ENCODE measurements at places on chromosomes 3 and 15.

- DNase-seq, result no peak
These were observed 21.7 kb downstream of the GOLIM4 start for GRCh38 chr3:168073842-168074605.

GRCh38 chr3:154431043-154431442 is 1.1 kb upstream of the GPR149 start:
- no peak for DNase-seq

DNA sequence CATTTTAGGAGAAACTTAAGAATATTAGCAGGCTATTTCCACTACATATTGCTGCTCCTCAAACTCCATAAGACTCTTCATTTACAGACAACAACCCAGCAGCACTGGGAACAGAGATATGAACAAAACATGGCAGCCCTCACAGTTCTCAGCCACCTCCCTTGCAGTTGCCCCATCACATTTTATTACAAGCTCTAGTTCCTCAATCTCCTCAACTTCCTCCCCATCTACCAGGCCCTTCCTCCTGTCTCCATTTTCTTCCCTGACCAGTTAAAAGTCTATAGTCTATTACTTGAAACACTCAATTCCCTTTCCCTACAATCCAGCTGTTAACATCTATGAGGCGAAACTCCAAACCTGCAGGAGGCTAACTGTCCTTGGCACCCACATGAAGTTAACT is 412.5 kb downstream of the TBC1D5 start:
- DNase-seq, result no peak

DNA sequence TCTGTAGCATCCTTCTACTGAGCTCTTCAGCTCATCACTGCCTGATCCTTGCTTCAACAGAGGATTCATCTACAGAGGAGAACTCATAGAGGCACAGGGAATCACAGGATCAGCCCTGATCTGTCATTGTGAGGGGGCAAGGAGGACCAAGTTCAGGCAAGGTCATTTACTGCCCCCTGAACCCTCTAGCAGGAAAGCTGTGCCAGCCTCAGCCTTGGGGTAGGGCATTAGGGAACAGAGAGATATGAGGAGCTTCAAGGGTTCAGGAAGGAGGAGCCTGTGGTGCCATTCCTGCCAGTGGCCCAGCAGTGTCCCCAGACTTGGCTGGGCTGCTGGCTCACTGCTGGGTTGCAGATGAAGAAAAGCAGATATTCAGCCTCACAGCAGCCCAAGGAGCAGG is 8.2 kb downstream of the CHST14 start:
- DNase-seq, result no peak

DNA sequence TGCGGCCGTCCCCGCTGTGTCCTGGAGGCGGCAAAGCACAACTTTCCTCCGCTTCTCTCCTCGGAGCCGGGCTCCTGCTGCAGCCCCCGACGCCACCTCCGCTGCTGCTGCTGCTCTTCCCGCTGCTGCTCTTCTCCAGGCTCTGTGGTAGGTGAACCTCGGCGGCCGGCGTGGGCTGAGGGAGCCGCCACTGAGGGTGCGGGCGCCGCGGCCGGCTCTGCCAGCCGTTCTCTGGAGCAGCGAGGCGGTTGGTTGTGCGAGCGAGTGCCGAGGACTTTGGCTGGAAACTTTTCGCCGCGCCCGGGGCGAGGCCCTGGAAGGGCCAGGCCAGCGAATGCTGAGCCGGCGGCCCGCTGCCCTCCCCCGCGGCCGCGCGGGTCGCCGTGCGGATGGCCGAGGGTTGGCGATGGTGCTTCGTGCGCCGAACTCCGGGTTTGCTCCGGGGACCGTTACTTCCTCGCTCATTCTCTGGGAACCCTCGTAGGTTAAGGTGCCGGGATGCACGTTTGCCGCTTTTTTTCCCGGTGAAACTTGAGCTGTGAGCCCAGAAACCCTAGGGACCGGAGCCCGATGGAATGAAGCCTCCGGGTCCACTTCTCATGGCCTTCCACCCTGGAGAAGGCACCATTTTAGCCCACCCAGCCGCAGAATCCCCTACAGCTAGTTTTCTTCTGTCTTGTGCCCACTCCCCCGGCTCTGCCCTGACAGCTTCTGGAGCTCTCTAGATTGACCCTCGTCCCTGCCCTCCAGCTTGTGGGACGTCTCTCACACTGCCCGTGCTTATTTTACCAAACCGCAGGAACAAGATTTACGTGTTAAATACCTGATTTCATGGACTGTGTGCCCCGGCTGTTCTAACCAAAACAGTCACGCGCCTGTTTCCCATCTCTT is 660 bp downstream of the NECTIN3 start:
- DNase-seq, result peak; percentile 58

- peak; percentile 16 for DNase-seq
These were observed 129.8 kb upstream of the MEF2A start for GRCh38 chr15:99435877-99436541.

GRCh38 chr15:65824031-65824743 is 32.1 kb upstream of the DENND4A start:
- DNase-seq, result peak; percentile 55

DNA sequence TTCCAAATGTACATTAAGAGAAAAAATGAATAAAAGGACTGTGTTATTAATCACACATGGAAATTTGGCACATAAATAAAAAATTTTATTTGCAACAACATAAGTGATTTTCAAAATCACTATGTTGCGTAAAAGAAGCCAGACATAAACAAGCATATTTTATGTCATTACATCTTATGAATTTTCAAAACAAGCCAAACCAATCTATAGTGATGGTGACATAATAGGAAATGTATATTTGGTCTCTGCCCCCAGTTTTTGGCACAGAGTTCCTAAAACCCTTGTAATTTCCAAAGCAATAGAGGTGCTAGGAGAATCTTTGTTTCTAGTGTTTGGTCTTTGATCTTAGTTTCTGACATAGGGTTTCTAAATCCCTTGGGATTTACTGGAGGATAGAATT is 543.3 kb downstream of the ZBBX start:
- no peak for DNase-seq

DNA sequence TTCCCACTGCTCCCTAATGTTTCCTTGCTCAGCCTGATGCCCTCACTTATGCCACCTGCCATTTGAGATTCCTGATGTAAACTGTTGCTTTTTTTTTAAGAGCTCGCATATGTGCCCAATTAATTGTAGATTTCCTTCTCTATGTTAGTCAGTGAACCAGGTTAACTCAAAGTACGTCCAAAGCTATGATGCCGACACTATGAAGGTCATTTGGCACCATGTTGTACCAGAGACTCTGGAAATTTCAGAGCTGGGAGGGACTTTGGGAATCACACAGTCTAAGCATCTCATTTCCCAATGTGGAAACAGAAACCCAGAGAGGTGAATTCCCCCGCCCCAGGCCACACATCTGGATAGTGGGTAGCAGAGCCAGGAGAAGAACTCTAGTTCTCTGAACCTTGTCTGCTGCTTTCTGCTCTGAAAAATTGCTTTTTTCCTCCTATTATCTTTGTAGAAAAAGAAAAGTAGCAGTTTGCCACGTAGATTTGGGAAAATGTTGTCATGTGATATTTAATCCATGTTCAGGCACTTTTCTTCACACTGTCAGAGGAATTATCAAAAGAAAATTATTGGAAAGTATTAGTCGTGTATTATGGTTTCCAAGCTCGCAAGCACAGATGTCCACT is 38.5 kb upstream of the TNFAIP8L3 start:
- no peak for DNase-seq

DNA sequence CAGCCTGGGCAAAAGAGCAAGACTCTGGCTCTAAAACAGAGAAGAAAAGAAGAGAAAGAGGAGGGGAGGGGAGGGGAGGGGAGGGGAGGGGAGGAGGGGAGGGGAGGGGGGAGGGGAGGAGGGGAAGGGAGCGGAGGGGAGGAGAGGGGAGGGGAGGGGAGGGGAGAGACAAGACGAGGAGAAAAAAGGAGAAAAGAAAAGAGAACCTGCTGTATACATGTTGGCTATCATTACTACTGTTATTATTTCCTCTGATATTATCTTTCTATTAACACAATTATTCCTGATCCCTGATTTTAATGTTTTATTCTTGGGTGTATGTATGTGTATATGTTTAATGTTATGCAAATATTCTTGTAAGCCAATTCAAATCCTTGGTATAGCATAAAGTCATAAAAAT is 46.9 kb downstream of the PLD1 start:
- no peak for DNase-seq

- no peak for DNase-seq
These were observed 7.1 kb downstream of the THRB start for GRCh38 chr3:24487325-24488262.

GRCh38 chr3:114299421-114299820 is 5.6 kb downstream of the TIGIT start:
- DNase-seq, result no peak

DNA sequence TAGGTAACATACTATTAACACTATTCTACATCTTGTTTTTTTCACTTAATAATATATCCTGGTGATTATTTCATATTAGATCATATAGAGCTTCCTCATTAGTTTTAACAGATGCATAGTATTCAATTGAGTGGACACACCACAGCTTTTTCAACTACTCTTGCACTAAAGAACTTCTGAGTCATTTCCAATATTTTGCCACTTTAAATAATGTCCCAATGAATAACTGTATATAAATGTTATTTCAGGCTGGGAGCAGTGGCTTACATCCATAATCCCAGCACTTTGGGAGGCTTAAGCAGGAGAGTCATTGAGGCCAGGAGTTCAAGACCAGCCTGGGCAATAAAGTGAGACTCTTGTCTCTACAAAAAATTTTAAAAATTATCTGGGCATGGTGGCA is 26.9 kb downstream of the MAP1A start:
- DNase-seq, result no peak

DNA sequence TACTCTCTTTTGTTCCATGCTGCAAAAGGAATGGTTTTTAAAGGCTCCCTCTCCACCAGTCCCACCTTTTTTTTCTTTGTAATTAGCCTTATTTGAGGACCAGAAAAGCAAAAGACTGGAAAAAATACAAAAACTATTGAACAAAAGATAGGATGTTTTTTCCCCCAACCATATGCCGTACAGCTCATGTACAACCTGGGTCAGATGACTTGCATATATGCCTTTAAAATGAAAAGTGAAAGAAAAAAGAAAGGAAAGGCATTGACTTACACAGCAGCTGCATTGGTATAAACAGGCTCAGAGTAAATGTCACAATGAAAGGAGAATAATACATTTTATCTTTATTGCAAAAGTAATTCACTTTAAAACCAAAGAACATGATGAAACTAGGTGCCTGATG is 69.5 kb upstream of the CMC1 start:
- DNase-seq, result no peak
